ENCODE measurements at places on chromosomes 2 and 18.

DNA sequence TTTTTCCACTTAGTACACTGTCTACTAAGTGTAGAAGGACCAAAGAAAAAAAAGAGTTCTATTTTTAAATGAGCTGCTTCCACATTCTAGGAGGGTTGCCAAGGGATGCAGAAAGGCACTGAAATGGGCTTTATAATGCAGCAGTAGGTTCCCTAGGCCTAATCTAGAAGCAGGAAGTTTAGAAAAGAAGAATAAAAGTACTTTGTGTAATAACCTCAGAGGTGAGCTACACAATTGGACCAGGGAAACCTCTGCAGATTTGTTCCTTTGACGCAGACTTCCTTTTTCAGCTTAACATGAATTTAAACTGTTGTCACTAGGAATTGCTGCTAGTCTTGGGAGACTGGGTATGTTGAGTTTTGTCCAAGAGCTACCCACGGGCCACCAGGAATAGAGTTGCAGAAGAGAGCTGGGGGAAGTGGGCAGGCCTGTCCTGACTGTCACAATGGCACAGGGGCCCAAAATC is 34.6 kb upstream of the RAB1A start:
- no peak for DNase-seq

GRCh38 chr2:233565685-233566140 is 869 bp downstream of the USP40 start:
- DNase-seq = peak; percentile 11

- DNase-seq = no peak
Measured at GRCh38 chr2:152400607-152401214, 65.7 kb downstream of the FMNL2 start.

DNA sequence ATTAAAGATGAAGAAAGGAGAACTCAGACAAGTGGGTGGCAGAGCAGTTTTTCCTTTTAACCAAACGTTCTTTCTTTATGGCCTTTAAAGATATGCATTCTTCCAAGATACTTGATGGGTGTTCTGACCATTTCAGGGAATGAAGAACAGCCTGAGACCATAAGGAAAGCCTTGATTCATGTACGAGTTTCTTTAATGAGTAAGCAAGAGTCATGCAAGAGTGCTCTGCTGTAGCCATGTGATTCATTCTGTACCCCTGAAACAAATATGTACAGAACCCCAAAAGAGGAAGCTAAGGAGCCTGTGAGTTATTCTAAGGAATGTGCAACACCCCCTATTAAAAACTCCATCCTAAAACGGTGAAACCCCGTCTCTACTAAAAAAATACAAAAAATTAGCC is 372.8 kb downstream of the MTX2 start:
- DNase-seq = peak; percentile 30

DNA sequence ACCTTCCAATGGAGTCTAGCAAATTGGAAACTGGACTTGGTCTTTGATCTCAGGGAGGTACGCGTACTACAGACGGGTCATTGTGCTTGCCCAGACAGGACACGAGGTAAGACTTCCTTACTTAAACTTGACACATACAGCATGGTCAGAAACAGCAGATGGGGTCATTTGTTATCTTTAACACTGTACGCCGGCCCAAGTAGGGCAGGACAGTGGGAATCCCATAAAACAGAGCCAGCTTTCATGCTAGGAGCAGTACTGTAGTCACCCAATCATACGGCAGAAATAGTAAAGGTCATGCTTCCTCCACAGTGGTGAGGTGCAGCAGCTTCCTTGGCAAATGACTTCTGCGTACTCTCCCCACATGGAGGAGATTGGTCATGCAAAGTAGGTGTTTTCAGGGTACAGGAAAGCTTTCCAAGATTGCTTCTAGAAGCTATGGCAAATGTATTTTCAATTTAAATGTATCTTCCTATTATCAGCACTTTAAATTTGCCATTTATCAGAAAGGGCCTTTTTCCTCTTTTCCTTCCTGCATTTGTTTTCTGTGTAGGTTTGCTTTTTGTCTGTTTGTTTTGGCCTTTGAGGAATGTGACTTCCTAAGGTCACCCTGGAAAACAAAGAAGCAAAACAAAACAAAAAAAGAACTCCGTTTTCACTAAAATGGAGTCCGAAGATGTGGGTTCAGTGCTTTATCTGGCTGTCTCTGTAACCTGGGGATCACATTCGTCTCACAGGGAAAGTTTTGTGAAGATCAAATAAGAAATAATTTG is 74.0 kb upstream of the DSG1 start:
- DNase-seq = no peak

DNA sequence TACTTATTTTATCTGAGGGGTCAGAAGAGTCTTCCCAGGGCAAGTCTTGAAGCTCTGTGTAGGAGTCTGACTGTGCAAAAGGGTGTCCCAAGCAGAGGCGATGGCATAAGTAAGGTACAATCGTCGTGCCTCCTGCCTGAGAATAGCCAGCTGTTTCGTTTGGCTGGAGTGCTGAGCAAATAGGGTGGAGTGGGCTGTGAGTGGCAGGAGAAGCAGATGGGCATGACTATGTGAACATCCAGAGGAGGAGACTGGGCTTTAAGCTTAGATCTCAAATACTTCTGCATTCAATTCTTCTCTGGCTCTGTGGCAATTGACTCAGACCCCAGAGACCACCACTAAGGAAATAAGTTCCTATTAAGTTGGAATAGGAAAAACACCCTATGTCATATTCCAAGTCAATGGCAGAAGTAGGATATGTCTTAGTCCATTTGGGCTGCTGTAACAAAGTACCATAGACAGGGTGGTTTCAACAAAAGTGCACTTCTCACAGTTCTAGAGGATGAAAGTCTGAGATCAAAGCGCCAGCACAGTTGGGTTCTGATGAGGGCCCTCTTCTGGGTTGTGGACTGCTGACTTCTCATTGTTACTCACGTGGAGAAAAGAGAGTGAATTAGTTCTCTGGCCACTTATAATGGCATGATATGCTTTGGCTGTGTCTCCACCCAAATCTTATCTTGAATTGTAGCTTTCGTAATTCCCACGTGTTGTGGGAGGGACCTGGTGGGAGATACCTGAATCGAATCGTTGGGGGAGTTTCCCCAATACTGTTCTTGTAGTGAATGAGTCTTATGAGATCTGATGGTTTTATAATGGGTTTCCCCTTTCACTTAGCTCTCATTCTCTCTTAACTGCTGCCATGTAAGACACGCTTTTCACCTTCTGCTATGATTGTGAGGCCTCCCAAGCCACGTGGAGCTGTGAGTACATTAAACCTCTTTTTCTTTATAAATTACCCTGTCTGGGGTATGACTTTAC is 120.2 kb downstream of the LPIN1 start:
- DNase-seq = peak; percentile 83

DNA sequence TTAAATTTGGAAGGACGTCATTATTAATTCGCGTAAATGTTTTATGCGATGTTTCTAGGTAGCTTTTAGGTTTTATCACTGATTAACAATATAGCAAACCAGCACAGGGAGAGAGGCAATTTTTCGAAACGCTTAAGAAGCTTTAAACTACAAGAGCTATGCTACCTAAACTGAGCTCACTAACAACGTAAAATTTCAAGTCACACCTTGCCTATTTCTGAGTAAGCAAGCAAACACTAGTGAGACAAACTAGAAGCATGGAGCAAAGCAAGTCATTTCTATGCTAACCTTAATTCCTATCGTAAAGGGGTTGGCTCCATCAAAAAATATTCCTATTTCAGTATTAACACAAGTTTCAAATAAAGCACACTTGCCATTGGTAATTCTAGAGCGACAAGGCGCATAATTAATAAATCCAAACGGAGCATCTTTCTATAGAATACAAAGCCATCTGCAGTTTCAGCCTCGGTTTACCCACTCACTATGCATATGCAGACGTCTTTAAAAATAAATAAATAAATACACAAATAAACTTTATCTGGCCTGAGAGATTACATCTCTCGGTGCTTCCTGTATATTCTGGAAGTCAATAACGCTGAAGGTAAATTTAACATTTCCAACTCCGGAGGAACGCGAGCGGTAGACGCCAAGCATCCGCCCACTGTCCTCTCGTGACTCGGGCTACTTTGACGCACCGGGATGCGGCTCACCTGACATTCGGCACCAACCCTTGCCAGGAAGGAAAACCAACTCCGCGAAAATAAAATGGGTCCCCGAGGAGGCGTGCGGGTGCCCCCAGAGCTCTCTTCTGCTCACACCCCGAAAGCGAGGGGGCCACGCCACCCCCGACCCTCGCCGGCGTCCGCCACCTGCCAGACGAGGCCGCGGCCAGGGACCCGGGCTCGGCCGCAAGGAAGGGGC is 947 bp downstream of the ITSN2 start:
- DNase-seq = peak; percentile 49

DNA sequence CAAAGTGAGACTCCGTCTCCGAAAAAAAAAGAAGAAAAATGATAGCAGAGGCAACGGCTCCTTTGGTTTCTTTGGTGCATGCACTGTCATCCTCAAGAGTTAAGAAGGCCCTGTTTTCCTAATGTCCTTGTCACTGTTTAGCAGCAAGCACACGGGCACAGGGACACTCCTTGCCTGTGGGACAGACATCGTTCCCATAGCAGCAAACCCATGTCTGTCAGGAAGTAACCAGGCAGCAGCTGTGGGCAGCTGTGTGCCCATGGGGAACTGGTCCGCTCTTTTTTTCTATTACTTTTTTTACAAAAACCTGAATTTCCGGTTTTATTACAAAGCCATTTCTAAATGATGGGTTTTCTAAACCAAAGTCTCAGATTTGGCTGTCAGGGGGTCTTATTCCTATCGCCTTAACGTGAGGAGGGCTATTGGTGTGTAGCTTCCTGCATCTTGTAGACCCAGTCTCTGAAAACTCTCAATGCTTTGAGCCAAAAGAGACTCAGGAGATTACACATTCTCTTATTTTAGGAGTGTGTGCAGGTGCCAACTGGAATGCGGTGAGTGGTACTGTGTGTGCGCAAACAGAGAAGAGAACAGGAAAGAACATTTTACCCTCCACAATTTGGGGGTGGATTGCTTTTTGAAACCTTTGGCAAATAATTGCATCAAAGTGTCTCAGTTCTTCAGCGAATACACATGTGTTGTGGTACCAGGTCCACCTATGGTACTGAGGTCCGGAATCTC is 109.6 kb downstream of the COLEC12 start:
- no peak for DNase-seq
